ENCODE measurements at places on chromosomes 13 and 19.

DNA sequence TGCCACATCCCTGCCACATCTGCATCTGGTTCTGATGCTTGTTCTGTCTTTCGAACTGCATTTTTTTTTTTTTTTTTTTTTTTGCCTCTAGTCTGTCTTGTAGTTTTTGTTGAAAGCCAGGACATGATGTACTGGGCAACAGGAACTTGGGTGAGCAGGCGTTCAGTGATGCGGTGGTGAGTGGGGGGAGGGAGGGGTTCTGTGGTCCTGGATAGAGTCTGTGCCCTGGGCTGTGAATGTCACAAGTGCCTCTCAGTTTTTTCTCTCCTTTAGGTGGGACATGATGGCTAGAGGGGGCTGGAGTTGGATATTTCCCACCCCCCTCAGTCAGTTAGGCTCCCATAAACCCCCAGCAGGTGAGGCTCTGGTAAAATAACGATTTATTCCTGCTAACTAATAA is 3.5 kb downstream of the CEACAM4 start:
- no peak for DNase-seq

GRCh38 chr19:35287713-35288112 is 4.2 kb upstream of the MAG start:
- DNase-seq = no peak

GRCh38 chr19:10876459-10877240 is 5.3 kb downstream of the CARM1 start:
- no peak for DNase-seq

DNA sequence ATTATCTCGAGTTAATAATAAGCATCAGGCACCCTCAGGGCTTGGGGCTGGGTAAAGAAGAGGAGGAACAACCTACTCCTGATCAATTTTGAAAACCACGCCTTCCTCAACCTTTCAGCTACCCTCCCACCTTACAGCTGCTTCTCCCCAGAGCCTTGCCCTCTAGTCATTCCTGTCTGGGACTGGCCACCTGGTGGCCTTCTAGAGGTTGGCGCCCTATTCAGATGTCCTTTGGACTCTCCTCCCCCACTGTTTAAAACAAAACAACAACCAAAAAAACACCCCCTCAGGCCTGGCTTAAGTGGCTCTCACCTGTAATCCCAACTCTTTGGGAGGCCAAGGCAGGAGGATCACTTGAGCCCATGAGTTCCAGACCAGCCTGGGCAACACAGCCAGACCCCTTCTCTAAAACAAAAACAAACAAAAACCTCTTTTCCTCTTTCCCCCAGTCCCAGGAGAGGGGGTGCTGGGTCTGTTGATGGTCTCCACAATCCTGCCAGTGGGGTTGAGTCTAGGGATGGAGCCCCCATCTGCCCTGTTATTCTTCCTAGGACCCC is 62.3 kb downstream of the CCDC70 start:
- DNase-seq = no peak

- no peak for DNase-seq
Measured at GRCh38 chr13:36998624-36999041, 507 bp downstream of the ALG5 start.

- no peak for DNase-seq
Measured at GRCh38 chr19:383040-383439, 25.9 kb downstream of the C2CD4C start.

DNA sequence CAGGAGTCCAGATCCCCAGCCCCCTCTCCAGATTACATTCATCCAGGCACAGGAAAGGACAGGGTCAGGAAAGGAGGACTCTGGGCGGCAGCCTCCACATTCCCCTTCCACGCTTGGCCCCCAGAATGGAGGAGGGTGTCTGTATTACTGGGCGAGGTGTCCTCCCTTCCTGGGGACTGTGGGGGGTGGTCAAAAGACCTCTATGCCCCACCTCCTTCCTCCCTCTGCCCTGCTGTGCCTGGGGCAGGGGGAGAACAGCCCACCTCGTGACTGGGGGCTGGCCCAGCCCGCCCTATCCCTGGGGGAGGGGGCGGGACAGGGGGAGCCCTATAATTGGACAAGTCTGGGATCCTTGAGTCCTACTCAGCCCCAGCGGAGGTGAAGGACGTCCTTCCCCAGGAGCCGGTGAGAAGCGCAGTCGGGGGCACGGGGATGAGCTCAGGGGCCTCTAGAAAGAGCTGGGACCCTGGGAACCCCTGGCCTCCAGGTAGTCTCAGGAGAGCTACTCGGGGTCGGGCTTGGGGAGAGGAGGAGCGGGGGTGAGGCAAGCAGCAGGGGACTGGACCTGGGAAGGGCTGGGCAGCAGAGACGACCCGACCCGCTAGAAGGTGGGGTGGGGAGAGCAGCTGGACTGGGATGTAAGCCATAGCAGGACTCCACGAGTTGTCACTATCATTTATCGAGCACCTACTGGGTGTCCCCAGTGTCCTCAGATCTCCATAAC is at the start of gene APOE:
Gene APOE, plus strand, starts transcription at position 360 of the 724 bp plus-strand sequence. CDS start 829 bp downstream, outside the sequence.
- DNase-seq = no peak

DNA sequence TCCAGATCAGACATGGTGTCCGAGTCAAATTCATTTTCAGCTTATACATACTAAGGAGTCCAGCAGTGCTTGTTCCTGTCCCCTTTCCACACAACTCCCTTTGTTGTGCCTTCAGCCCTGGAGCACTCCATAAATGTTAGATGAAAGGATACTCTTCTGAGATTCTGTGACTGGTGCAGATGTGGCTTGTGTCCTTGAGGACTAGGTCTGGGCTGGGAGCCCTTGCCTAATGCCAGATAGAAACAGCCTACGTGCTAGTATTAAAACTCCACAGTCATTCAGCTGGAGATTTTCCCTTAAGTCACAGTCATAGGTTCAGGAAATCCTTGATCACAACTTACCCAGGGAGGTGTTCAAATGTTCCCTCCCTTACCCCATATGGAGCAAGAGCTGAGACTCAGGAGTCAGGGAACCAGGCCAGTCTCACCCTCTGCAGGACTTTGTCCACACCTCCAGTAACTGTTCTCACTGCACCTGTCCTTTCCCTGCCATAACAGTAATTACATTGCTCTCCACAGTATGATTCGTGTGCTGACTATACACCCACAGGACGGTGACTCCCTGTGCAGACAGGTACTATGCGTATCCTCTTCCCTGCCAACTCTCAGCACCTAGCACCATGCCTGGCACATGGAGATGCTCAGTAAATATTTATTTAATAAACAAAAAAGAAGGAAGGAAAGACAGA is 15.5 kb upstream of the SERPINE3 start:
- no peak for DNase-seq

DNA sequence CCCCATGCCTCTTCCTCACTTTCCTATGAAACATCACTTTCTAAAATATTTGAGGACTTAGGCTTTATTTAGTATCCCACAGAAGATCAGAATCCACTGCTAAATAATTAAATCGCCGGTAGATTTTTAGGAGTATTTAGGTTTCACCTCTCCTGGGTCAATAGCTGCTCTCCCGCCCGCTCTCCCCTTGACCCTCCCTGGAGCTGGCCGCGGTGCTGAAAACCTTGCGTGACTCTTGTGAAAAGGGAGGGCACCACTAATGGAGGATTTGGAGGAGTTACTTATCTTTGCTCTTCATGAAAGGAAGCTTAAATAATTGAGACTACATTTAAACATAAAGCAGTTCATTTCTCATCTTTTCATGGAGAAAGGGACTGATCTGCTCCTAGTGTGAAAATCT is 14.1 kb downstream of the POU4F1 start:
- DNase-seq = no peak

GRCh38 chr13:60260440-60260839 is 96.7 kb upstream of the DIAPH3 start:
- DNase-seq = no peak

- no peak for DNase-seq
Measured at GRCh38 chr13:71417205-71417604, 449.8 kb downstream of the DACH1 start.
